ENCODE measurements at places on chromosomes 5 and 9.

GRCh38 chr9:86512929-86513328 lies 158.7 kb upstream of the TUT7 start:
- no peak overlapping the region for H3K27ac ChIP-seq
- DNase-seq: no peak

- H3K4me3 ChIP-seq: no peak overlapping the region
- H3K36me3 ChIP-seq: no peaks in the 10 kb centered on the region
- no peak for DNase-seq
- no peak overlapping the region for H3K27ac ChIP-seq
- no peaks in the 10 kb centered on the region for H3K4me1 ChIP-seq
Measured at GRCh38 chr5:59231221-59231931, 648.5 kb downstream of the RAB3C start.

DNA sequence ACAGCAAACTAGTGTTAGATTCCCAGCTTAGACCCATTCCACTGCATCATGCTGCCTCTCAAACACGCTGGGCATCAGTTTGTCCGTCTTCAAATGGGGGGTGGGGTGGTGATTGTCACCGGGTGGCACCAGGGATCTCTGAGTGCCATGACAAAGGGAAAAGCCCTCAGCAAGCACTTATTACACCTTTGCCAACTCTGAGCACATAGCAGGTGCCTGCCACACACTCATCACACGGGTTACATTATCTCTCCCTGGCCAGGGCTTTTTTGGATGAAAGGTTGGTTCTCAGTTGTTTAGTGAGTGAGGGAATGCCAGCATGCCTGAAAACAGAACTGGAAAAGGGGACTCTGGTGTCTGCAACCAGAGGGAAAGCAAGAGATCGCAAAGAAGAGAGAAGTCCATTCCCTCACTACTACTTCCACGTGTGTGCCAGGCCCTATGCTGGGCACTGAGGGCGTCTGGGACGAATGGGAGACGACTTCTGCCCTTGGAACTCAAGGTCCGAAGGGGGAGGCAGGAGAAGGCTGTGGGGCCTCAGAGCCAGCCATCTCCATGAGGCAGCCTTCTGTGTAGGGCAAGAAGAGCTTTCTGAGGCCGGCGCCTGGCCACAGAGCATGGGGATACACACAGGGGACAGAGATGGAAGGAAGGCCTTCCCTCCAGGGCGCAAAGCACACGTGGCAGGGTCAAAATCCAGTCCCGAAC lies 48.9 kb downstream of the PAX5 start:
- H3K4me3 ChIP-seq: no peak overlapping the region
- H3K27me3 ChIP-seq: peaks cover 24% of the 10 kb centered on the region
- no peak for DNase-seq
- H3K4me1 ChIP-seq: peaks cover 6% of the 10 kb centered on the region
- no peak overlapping the region for H3K27ac ChIP-seq
- no peaks in the 10 kb centered on the region for H3K36me3 ChIP-seq

DNA sequence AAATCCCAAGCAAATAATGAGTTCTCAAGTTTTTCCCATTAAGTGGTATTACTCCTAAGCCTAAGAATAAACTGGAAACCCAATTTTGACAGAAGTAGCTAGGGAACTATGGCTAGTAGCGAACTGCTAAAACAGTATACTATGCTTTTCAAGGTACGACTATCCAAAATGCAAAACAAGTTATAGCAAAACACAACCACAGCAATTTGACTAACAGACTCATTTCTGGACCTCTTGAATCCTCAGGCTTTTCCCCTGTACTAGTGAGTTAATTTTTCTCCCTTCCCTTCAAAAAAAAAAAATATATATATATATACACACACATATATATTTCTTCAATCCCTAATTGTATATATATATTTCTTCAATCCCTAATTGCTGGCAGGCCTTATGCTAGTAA lies 7.3 kb downstream of the FBXW11 start:
- H3K4me1 ChIP-seq: peaks cover 4% of the 10 kb centered on the region
- DNase-seq: no peak
- H3K27me3 ChIP-seq: no peaks in the 10 kb centered on the region
- H3K4me3 ChIP-seq: no peak overlapping the region

DNA sequence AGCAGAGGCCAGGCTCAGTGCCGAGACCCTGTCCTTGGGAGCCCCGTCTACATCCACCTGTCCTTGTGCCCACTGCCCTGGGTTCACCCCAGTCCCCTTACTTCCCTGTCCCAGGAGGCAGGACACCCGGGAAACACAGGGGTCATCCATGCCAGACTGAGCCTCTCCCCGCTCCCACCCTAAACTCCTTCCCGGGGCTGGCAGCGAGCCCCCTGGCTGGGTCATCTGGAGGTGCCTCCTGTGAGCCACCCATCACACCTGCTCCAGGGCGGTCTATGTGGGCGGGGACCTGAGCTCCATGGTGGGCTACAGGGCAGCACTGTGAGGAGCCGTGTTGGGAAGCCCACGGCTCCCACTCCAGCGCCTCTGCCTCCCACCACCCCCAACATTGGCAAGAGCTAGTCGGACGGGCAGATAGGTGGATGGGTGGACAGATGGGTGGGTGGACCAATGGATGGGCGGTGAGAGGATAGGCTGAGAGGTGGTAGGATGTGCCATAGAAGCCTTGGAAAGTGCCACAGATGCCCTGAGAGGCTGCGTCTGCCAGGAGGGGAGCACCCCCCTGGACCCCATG lies 42.5 kb upstream of the RXRA start:
- no peak overlapping the region for H3K4me3 ChIP-seq
- H3K27me3 ChIP-seq: no peaks in the 10 kb centered on the region
- no peaks in the 10 kb centered on the region for H3K4me1 ChIP-seq
- H3K27ac ChIP-seq: no peak overlapping the region

DNA sequence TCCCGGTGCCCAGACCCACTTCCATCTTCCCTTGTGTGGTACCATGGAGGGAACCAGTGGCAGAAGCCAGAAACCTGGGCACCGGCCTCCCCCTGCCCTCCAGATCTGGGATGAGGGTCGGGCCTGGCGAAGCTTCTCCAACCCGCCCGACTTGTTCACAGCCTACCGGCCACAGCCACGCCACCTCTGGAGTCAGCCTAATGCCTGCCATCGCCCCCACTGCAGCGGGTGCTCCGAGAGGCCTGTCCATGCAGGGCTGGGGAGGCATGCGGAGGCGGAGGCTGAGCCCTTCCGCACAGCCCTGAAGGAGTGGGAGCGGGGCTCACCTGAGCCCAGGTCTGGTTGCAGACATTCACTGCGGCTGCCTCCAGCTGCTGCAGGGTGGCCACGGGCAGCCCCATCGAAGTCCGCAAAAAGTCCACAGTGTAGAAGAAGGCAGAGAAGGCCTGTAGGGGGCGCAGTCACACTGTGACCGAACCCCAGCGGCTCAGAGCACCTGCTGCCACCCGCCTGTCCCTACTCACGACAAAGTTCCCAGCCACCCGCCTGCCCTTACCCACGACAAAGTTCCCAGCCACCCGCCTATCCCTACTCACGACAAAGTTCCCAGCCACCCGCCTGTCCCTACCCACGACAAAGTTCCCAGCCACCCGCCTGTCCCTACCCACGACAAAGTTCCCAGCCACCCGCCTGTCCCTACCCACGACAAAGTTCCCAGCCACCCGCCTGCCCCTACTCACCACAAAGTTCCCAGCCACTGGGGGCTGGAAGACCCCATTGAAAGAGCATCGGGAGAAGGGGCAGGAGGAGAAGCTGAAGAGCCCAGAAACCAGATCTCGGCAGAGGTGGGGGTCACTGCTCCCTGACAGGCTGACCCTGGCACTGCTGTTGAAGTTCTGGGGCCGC lies 3.8 kb upstream of the NPDC1 start:
- H3K27me3 ChIP-seq: peaks cover 56% of the 10 kb centered on the region
- no peaks in the 10 kb centered on the region for H3K36me3 ChIP-seq
- no peak overlapping the region for H3K4me3 ChIP-seq
- DNase-seq: no peak
- peaks cover 20% of the 10 kb centered on the region for H3K4me1 ChIP-seq

- no peak overlapping the region for H3K4me3 ChIP-seq
- H3K36me3 ChIP-seq: no peaks in the 10 kb centered on the region
- no peaks in the 10 kb centered on the region for H3K27me3 ChIP-seq
- DNase-seq: no peak
Measured at GRCh38 chr5:137336161-137336560, 163.0 kb downstream of the SPOCK1 start.

GRCh38 chr5:2622866-2623265 lies 128.6 kb downstream of the IRX2 start:
- DNase-seq: no peak
- H3K27ac ChIP-seq: no peak overlapping the region
- H3K36me3 ChIP-seq: no peaks in the 10 kb centered on the region
- no peaks in the 10 kb centered on the region for H3K4me1 ChIP-seq
- no peaks in the 10 kb centered on the region for H3K27me3 ChIP-seq
- H3K4me3 ChIP-seq: no peak overlapping the region

DNA sequence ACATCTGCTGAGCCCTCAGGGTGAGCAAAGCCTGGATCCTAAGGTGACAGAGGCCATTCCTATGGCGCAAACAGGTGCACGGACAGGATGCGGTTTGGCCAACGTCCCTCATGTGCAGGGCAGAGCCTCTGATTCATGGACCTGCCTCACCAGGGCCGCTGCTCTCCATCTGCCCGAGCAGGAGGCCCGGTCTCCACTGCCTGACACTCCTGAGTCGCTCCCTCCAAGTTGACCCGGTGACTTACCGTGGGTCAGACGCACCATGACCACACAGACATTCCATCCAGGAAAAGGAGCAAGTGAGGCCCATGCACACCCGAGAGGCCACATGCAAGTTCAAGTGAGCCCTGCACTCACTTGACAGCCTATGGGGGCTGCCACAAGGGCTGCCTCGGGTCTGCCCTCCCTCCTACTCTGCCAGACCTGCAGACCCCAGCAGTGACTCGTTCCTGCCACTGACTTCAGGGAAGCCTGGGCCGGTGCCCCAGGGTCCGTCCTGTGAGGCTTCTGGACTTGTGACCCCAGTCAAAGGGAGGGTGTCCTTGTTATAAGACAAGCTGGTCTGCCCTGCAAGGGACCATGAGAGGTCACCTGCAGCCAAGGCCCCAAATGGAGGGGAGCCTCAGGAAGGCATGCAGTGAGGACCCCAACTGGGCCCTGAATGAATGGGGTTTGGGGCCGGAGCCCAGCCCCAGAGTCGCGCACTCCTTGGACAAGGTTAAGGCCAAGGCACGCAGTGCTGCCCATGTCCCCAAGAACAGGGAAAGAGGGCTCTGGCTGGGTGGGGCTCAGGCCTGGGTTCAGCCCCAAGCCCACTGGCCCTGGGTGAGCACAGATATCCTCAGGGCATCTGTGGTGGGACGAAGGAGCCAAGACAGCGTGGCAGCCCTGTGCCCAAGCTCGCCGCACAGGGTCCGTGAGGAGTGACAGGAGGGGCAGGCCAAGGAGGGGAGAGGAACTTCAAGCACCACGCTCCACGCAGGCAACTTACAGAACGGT lies 10.1 kb downstream of the BRD3OS start:
- no peak for DNase-seq
- H3K27me3 ChIP-seq: no peaks in the 10 kb centered on the region
- no peak overlapping the region for H3K4me3 ChIP-seq

DNA sequence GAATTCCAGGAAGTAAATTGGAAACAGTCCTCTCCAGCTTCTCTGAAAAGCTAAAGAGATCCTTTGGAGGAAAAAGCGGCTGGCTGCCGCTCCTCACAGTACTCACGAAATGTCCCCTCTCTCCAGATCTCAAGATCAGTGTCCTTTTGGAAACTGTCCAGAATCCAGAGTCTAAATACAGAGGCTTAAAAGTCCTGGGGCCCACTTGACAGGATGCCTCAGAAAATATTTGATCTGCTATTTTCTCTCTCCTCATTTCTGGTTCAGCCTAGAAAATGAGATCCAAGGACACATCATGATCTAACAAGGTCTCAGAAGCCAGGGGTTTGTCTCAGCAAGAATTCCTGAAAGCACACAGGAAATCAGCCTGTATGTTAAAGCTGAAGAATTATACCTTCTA lies 7.2 kb downstream of the C1QTNF2 start:
- no peak overlapping the region for H3K4me3 ChIP-seq
- H3K27ac ChIP-seq: no peak overlapping the region
- H3K27me3 ChIP-seq: peaks cover 6% of the 10 kb centered on the region
- no peaks in the 10 kb centered on the region for H3K4me1 ChIP-seq
- no peak for DNase-seq

GRCh38 chr9:124840300-124840833 lies 12.9 kb upstream of the WDR38 start:
- no peaks in the 10 kb centered on the region for H3K36me3 ChIP-seq
- H3K27me3 ChIP-seq: no peaks in the 10 kb centered on the region
- H3K4me1 ChIP-seq: no peaks in the 10 kb centered on the region
- no peak overlapping the region for H3K27ac ChIP-seq
- DNase-seq: no peak

GRCh38 chr9:32863291-32863690 lies 80.0 kb downstream of the TMEM215 start:
- DNase-seq: no peak
- no peak overlapping the region for H3K27ac ChIP-seq
- H3K36me3 ChIP-seq: no peaks in the 10 kb centered on the region
- no peaks in the 10 kb centered on the region for H3K27me3 ChIP-seq

DNA sequence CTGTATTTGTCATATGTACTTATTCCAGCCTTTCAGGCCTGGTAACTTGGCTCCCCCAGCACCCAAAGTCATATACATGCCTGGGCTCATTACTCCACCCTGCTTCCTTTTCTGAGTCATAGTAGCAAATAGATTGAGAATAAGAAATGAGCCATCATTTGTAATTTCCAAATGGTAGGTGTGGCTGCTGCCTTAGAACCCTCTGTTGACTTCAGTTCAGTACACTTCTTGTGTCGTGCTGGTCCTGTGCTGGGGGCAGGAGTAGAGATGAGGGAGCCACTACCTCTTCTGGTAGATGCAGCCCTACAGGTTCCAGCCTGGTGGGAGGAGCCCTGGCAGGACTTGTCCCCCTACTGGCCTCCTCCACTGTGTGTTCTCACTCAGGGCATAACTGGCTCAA lies 11.1 kb downstream of the GM2A start:
- H3K27me3 ChIP-seq: no peaks in the 10 kb centered on the region
- H3K27ac ChIP-seq: no peak overlapping the region
- no peak overlapping the region for H3K4me3 ChIP-seq
- no peaks in the 10 kb centered on the region for H3K4me1 ChIP-seq
- peaks cover 18% of the 10 kb centered on the region for H3K36me3 ChIP-seq

DNA sequence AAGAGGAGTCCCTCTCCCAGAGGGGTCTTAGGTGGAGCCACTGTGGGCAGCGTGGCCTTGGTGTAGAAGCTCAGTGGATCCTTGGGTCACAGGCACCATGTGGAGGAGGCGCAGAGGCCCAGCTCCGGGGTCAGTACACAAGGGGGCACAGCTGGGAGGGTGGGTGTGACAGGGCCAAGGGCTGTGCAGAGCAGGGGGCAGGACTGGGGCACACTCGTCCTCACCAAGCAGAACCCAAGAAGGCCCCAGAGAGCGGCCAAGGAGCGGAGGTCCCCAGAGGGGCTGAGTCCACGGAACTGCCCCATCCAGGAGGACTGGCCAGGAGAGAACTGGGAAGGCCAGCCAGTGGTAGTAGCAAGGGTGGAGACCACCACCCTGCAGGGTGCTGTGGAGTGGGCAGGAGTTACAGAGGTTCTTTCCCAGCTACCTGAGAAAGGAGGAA lies 2.5 kb upstream of the LPCAT1 start:
- H3K27me3 ChIP-seq: no peaks in the 10 kb centered on the region
- H3K27ac ChIP-seq: no peak overlapping the region
- DNase-seq: no peak
- H3K4me3 ChIP-seq: no peak overlapping the region
- H3K4me1 ChIP-seq: peaks cover 15% of the 10 kb centered on the region
